SJSA1 (cell line): ENCODE measurements at places on chromosomes 2 and 18.

- DNase-seq = no peak
Observed at GRCh38 chr2:74374509-74375205, 5.5 kb downstream of the DCTN1 start.

- DNase-seq = no peak
Observed at GRCh38 chr18:26453386-26453901, 94.9 kb downstream of the KCTD1 start.

DNA sequence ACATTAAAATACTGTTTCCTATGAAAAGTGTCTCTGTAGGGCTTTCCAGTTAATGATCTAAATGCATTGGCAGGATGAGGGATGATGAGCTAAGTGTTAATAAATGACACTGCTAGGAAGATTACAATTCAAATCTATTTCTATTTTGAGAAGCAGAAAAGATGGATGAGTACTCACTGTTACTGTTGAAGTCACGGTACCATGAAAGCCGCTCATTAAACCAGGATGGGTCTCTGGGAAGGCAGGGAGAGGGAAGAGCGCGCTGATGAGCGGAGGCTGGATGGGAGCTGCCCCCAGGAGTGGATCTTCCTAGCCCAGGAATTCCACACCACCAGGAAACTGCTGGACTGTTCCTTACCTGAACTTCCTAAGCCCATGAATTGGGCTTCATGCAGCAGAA is 27.1 kb upstream of the TXNDC2 start:
- DNase-seq = no peak

GRCh38 chr18:46320297-46320696 is 216.1 kb downstream of the HAUS1 start:
- no peak for DNase-seq

GRCh38 chr2:198928026-198928425 is 529.7 kb downstream of the SATB2 start:
- no peak for DNase-seq

DNA sequence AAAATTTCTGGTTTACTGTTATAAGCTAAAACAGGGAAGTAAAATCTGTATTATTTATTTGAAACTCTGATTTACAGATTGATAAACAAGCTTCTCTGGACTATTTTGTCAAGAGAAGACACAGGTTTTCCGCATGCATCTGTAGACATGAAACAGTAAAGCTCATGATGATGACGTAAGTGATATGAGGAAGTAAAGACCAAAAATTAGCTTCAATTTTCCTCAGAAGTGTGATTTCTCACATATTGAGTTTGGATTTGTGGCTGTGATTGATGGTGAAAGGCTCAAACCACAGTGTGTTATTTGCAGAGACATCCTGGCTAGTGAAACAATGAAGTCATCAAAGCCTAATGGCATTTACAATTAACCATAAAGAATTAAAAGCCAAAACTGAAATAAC is 12.6 kb upstream of the LONRF2 start:
- no peak for DNase-seq

DNA sequence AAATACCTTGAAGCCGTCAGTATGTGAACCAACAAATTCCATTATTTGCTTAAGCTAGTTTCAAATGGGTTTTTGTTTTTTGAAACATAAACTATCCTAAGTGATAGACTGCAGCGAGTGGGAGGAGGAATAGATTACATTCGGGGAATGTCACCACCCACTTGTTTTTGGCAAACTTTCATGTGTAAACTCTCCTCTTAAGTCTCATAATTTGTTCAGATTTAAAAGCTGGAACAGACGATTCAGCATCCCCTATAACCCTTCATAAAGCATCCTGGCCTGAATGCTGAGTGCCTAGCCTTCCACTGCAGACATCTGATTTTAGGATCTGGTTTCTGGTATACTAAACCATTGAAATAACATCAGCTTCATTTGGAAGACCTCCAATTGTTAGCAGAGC is 51.0 kb downstream of the CPO start:
- DNase-seq = no peak

GRCh38 chr18:34709104-34709503 is 994 bp upstream of the DTNA start:
- peak; percentile 21 for DNase-seq

DNA sequence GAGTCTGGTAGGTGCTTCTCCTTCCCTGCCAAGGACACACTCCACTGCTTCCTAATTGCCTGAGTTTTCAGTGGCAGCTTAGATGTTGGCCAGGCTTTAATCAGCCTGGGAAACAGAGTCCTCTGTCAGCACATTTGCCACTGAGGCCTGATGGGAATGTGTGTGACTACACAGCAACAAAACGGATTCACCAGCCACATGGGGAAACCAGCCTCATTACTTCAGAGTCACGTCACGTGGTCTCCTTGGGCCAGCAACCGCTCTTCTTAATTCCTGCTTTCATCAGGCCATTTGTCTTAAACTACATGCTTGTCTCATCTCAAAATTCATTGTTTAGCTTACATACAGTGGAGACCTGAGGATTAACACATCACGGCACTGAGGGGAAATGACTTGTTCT is 93.9 kb upstream of the LTBP1 start:
- DNase-seq = no peak

GRCh38 chr2:26068602-26069298 is 34.9 kb downstream of the RAB10 start:
- peak; percentile 52 for DNase-seq

DNA sequence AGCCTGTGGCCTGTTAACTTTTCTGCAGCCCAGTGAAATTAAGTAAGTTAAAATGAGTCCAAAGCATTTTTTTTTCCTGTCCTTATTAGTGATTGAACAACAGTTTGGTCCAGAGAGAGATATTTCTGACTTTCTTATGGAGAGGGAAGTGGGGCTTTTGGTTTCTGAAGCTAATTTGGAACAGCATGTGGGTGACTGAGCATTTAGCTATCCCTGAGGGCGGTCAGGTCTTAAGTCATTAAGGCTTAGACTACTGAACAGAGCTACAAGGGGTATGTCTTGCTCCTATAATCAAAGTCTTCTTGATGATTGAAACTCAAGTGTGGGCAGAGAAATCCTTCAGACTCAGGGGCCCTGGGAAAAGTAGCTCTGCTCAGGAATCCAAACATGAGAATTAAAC is 14.0 kb downstream of the ARHGAP25 start:
- DNase-seq = no peak

DNA sequence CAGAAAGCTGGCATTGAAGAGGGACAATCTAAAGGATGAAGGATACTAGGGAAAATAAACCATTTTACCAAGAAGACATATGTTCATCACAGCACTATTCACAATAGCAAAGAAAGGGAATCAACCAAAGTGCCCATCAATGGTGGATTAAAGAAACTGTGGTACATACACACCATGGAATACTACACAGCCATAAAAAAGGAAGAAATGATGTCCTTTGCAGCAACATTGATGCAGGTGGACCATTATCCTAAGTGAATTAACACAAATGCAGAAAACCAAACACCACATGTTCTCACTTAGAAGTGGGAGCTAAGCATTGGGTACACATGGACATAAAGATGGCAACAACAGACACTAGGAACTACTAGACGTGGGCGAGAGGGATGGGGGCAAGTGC is 7.2 kb upstream of the MFF start:
- no peak for DNase-seq

GRCh38 chr18:33802955-33803354 is 224.9 kb downstream of the ASXL3 start:
- DNase-seq = no peak

DNA sequence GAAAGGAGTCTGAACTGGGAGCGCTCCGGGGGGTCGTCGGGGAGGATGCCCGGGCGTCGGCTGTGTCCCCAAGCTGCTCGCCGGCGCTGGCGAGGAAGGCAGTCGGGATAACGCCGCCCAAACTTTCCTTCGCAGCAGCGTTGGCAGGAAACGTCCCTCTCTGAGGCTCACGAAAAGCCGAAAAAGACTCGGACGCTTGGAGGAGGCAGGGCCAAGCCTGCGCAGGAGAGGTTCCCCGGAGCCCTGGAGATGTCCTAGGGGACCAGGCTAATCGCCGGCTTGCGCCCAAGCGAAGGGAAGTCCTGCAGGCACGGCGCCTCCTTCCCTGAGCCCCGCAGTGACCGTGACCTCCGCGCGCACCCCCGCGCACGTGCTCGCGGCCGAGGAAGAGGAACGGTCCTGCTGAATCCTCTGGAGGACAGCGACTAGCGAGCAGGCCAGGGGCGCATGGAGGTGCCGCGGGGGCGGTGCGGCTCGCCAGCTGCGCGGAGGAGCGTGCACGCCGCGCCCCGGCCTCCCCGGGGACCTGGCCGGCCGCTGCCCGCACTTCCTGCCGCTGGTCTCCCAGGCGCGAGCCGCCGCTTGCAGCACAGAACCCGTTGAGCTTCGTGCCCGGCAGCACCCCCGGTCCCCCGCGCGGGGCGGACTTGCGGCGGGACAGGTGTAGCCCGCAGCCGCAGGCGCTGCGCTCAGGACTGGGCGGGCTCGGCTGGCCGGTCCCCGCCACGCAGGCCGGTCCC is at the start of gene SH3RF3:
Gene SH3RF3 (plus strand): TSS at position 590 of the 740 bp plus-strand sequence.
- peak; percentile 57 for DNase-seq

DNA sequence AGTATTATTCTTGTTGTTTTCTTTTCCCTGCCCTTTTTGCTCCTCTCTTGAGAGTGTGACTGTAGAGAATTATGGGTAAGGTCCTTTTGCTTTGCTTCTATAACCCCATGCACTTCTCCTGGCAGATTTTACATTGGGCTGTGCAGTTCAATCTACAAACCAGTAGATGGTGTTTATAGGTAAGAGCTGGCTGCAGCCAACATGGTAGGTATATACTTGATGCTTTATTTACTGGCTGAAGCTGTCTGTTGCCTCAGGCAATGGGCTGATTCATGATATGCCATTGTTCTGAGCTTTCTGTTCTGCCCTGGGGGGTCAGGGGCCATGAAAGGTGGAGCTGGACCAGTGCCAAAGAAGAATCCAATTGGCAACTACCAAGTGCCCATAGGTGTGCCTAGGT is 48.3 kb upstream of the MYL1 start:
- DNase-seq = no peak

- DNase-seq = no peak
Observed at GRCh38 chr18:49931179-49931578, 117.8 kb upstream of the ACAA2 start.
